ENCODE measurements at places on chromosomes 6 and 20.

DNA sequence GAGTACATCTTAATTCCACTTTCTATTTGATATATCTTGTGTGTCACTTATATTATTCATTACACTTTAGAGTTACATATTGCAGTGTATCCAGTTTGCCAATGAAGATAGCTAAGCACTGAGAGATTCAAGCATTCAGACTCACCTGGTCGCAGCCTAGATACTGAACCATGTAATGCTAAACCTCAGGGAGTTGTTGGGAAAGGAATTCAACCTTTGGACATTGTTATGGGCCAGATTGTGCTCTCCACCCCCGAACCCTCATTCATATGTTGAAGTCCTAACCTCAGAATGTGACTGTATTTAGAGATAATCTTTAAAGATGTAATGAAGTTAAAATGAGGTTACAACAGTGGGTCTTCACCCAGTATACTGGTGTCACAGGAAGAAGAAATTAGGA is 13.8 kb upstream of the KIF16B start:
- no peak for DNase-seq

- no peak for DNase-seq
These were observed 9.9 kb upstream of the HEBP2 start for GRCh38 chr6:138393871-138394783.

DNA sequence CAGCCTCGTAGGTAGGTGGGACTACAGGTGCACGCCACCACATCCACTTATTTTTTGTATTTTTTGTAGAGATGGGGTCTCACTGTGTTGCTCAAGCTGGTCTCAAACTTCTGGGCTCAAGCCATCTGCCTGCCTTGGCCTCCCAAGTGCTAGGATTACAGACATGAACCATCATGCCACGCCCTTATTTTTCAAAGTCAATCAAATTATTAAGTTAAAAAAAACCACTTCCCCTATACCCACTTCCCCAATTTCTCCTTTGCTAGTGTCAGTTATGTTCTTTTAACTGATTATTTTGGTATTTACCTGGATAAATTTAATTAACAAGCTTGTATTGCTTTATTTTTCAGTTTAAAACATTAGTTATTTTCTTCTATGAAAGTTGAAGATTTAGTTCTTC is 49.6 kb downstream of the RIOK1 start:
- no peak for DNase-seq

DNA sequence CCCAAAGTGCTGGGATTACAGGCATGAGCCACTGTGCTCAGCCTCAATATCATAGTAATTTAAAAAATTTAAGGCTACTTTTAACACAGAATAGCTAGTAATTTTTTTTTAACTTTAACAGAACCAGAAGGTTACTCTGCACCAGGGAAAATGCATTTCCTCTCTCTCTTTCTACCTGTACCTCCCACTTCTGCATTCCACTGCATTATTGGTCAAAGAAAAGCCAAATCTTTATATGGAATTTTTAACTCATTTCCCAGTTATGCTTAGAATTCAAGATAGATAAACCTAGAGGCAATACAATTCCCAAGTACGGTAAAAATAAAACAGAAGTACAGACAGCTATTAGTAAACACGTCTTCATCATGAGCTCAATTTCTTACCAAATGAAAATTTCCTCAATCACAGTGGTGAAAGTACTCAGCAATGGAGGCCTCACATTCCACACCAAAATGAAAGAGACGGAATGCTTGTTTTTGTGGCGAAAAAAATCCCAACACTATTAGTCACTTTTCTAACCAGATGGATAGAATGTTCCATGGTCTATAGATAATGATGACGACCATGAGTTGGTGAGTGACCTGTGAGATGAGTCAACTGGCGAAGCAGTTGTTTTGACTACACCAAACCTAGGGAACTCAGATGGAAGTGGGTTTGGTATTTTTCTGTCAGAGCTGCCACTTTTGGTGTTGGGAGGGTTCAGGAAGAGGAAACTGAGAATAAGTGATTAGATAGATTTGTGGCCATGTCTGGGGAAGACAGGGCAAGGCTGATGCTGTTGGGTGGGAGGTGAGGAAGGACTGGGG is 104.7 kb upstream of the SGK1 start:
- DNase-seq: no peak

GRCh38 chr6:157097255-157097955 is 225.9 kb downstream of the TMEM242 start:
- no peak for DNase-seq

GRCh38 chr20:34579191-34579978 is 20.9 kb downstream of the MAP1LC3A start:
- peak; percentile 80 for DNase-seq

Data from ascending aorta (tissue), 2 donors.